Tongue (tissue), 3 donors: ENCODE measurements at places on chromosomes 3 and 15.

DNA sequence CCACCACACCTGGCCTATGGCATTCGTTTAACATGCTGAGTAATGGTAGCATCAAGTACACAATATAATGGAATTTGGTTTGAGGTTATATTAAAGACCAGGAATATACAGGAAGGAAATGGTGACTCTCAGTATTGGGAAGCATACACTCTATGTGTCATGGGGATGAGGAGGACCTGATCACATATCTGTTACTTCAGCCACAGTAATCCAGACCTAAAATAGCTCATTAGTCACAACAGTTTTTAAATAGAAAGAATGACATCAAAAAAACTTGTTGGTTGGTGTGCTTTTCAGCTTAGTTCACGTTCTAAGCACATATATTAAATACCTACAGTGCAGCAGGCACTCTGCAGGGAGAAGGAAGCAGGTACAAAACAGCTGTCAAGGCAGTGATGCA, 52.5 kb upstream of the ATP2C1 start:
- peak; percentile 25 for DNase-seq

DNA sequence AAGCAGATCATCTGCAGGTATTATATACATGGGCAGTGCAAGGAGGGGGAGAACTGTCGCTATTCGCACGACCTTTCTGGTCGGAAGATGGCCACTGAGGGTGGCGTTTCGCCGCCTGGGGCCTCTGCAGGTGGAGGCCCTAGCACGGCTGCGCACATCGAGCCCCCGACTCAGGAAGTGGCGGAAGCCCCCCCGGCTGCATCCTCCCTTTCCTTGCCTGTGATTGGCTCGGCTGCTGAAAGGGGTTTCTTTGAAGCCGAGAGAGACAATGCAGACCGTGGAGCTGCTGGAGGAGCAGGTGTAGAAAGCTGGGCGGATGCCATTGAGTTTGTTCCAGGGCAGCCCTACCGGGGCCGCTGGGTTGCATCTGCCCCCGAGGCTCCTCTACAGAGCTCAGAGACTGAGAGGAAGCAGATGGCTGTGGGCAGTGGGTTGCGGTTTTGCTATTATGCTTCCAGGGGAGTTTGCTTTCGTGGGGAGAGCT, 639 bp downstream of the MKRN3 start:
- peak; percentile 22 for DNase-seq

DNA sequence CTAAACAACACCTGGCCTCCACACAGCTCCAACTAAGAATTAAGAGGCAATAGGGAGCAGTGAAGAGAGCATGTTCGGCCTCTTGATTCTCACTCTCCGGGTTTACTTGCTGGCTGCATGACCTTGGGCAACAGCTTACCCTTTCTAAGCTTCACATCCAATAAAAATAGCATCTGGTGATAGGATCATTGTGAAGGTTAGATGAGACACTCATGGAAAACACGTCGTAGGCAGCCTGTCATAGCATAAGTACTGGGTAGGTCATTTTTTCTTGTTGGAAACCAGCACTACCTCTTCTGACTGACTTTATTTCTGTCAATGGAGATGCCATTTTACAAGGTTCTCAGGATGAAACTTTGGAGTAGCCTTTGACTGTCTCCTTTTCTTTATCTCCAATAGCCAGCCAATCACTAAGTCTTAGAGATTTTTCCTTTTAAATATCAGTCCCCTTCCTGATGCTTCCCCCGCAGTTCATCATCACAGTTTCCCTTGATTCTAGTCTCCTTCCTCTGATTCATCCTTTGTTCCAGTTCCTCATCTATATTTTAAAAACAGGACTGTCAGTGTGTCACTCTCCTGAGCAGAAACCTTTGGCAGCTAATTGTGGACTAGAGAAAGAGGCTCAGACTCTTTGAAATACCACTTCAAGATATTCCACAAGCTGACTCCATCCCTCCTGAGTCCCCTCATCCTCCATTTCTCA, 271.5 kb downstream of the SLC9A9 start:
- DNase-seq, result no peak

- peak; percentile 40 for DNase-seq
Measured at GRCh38 chr15:38768970-38769369, 204.4 kb upstream of the RASGRP1 start.

- no peak for DNase-seq
Measured at GRCh38 chr3:105359098-105359762, 7.5 kb upstream of the ALCAM start.

DNA sequence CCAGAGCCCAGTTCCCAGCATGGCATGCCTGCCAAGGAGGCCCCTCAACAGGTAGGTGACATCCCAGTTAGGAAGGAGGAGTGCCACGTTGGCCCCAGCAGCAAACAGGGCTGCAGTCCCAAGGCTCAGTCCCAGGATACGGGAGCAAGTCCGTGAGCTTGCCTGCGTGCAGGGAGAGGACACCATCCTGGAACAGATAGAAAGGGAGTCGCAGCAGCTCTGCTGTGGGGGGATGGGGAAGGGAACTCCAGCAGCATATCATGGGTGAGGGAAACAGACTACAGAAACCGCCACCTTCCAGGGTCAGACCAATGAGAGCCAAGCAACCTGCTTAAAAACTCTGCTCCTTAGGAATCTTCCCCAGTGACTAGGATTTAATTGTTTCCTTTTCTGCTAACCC, 9.4 kb upstream of the DYNLT2B start:
- no peak for DNase-seq

GRCh38 chr3:17431004-17431403, 311.4 kb downstream of the TBC1D5 start:
- peak; percentile 53 for DNase-seq

GRCh38 chr3:186299327-186299726, 62.7 kb downstream of the DGKG start:
- DNase-seq, result no peak

DNA sequence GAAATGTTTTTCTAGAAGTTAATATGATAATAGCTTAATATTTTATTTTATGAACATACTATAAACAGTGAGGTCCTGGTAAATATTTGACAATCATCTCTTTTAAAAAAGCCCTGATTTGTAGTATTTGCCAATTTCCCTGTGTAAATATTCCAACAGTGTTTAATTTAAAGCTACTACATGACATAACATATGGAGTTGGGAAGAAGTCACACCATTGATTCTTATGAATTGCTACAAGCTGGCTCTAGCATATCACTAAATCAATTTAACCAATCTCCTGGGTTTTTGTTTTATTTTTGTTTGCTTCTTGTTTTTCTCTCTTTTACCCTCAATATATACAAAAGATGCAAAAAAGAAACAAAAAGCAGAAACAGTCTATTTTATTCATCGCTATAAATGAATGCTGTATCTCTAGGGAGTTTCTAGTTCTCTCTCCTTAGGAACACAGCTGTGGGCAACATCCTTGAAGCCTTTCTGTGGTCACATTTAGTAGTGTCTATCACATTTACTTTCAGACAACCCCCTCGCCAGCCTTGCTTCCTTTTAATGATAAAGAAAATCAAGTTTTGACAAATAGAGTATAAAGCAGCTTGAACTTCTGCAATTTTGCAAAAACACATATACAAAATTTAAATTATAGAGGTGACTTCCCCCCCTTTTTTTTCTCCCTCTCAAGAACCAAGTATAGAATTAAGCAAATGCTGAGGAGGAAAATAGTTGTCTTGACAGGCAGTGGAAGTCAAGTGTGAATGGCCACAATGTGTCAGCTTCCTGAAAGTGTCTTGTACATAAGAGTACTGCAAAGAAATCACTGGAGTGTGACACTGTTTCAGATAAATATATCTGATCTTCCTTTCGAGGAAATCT, 21.4 kb downstream of the CCR1 start:
- DNase-seq, result no peak

DNA sequence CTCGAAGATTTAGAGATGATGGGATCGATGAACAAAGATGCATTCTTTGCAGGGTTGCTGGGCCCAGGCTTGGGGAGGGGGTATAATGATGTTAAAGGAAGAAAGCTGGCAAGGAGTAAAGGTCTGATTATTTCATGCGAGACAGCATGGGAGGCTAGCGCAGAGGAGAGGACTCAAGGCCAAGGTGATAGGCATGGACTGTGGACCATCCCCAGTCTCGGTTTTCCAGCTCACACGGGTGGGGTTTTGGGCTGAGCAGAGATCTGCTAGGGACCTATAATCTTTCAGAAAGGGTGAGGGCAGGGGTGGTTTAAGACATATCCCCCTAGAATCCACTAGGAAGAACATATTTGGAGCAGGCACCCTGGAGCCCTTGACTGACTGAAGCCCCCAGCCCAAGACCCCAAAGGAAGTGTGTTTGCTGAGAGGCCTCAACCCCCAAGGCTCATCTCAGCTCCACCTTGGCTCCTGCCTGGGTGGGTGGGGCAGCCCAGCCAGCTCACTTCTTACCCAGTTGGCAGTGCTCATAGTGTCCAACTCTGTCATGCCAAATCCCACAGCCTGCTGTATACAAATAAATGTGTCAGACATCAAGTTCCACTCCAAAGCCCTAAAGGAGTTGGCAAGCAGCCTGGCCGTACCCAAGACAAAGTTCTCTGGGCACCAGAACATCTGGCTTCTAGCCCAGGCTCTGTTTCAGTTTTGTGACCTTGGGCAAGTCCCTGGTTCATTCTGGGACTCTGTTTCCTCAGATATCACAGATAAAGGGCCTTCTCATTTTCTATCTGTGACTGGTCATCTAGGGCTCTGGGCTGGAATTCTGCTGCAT, 17.9 kb downstream of the ACSBG1 start:
- DNase-seq, result peak; percentile 65

- DNase-seq, result no peak
Measured at GRCh38 chr3:54303517-54304375, 181.4 kb downstream of the CACNA2D3 start.

DNA sequence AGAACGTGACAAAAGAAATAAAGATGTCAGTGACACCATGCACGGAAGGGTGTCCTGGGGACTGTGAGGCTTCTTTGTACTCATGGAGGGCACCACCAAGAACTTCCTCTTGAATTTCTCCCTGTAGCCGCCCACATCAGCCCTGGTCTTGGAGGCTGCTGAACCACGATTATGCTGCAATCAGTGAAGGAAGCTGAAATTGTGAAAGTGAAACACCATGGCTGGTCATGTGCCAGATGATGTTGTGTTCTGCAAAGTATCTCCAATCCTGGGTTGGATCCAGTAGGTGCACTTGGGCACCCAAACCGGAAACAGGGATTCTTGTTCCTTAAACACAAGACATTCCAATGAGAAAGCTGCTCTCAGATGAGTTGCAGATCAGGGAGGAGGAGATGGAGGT, 104.4 kb upstream of the GOLGA6L6 start:
- DNase-seq, result no peak

DNA sequence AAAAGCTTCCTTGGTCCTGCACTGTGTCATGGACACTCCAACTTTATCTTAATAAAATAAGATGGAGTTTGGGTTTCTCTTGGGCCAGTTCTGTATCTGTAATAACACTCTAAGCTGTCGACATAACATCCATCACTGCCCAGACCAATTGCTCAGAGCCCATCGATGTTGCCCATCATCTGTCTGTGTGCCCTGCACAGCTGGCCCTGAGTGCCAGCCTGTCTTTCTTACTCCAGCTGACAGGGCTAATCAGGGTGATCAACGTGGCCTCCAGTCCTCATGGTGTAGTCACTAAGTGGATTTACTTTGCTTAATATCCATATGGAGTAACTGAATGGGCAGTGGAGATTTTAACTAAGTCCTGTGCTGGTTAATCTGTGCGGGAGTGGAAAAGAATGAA, 419.8 kb upstream of the TPM1 start:
- peak; percentile 40 for DNase-seq

- DNase-seq, result no peak
Measured at GRCh38 chr15:60363087-60363549, 34.7 kb downstream of the ANXA2 start.

DNA sequence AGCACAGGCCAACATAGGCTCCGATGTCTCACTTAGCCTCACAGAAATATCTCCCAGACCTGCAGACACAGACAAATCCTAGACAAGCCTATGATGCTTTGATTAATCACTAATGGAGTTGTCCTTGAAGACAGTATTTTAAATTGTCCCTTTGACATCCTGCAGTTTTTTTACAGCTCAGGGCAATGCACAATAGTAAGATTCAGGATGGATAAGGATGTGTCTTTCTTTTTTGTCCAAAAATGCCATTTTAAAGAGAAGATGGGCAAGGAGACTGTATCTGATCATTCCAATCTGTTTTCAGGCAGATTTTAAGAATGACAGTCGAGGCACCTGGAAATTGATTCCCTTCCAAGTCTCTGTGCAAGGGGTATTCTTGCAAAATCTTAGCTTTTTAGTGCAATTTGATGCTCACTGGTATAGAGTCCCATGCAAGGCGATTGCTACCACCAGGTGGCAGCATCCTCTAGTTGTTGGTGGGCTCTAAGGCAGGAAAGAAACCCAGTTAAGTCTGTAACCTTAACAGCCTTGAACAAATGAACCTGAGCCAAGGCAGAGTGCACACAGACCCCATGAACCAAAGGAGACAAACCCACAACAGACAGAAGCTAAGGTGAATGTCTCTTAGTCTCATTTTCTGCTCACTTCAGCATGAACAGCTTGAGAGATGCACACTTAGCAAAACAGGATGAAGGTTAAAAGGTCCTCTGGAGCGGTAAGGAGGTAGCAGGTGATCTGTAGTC, 51.2 kb upstream of the MINAR1 start:
- DNase-seq, result peak; percentile 89

DNA sequence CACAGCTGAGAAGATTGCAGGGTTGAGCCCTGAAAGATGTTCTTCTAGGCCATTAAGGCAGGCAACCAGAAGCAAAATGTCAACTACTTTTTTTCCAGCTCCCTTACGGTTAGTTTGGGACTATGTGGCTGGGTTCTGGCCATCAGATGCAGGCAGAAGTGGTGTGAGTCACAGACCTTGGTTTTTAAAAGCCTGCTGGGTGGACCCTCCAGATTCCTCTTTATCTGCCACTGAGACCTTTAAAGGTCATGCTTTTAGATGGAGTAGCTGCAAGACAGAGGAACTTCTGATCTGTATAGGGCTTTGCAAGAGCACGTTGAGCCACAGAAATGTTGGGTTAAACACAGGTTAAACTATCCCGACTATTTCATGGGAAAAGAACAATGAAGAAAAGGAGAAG, 102.9 kb downstream of the CHST2 start:
- no peak for DNase-seq

GRCh38 chr3:180516368-180516767, 85.6 kb upstream of the TTC14 start:
- no peak for DNase-seq

- DNase-seq, result no peak
Measured at GRCh38 chr3:89808680-89809197, 701.3 kb downstream of the EPHA3 start.

- peak; percentile 48 for DNase-seq
Measured at GRCh38 chr3:25820366-25820765, 30.5 kb downstream of the OXSM start.

DNA sequence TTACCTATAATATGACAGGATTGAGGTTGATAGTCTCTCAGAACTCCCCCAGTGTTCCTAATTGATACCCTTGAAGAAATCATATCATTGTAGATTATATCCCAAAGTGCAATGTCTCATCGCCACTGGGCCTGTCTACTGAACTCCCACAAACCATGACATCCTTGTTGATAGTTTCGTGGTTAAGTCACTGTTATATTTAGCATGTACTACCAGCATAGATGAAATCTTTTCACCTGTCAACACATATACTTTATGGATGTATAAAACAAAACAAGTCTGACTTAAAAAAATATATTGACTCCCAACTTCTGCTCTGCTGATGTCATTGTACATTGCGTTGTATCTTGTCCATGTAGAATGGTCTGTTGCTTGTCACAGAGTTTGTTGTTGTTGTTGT, 128.1 kb downstream of the IQCH start:
- DNase-seq, result no peak
